ENCODE measurements at places on chromosomes 13 and 19.
A peak's percentile ranks its signal among the peaks of the same experiment; 100 is the strongest.

- no peak for DNase-seq
Observed at GRCh38 chr19:37983916-37984315, 76.9 kb downstream of the SIPA1L3 start.

GRCh38 chr19:11168568-11168967 is 13.0 kb upstream of the SPC24 start:
- no peak for DNase-seq

DNA sequence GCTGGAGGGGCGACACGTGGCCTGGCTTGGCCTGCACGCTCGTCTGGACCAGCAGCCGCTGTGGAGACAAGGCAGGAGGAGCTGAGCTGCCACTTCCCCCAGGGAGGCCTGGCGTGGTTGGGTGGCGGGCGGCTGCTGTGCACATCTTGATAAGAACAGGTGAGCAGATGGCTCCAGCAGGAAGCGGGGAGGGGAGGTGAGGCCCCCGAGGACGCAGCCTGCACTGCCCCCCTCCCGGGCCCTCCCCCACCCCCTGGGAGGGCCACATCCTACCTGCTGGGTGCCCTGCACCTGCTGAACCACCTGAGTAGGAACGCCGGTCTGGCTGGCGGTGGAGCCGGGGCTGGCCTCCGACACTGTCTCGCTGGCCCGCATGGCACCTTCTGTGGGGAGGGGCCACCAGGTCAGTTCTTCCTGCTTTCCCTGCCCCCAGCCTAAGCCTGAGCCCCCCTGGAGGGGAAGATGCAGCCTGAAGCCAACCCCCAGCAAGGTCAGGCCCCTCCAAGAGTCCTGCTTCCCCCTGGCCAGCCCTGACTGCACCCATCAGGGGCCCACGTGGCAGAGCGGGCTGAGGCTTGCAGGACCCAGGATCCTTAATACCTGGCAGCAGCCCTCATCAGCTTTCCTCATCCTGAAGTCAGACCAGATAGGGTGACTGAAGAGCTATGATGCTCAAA is 22.8 kb downstream of the RFX1 start:
- DNase-seq: peak; percentile 21

GRCh38 chr19:38433268-38433733 is at the start of gene RYR1:
TSS of gene RYR1 (plus strand) at chr19:38433691. CDS start at chr19:38433830, 139 bp downstream.
- no peak for DNase-seq

GRCh38 chr19:44990459-44990858 is 10.8 kb upstream of the RELB start:
- no peak for DNase-seq

GRCh38 chr13:31914843-31915242 is 116.7 kb upstream of the FRY start:
- DNase-seq: no peak

GRCh38 chr13:29953542-29953941 is 103.1 kb upstream of the UBL3 start:
- no peak for DNase-seq

GRCh38 chr19:30076751-30077670 is 135.0 kb downstream of the URI1 start:
- DNase-seq: no peak

Data from effector memory CD4-positive, alpha-beta T cell (primary cell).